WTC11 (cell line): ENCODE measurements at places on chromosomes 3 and 15. TPM values are rescaled to one million over a fixed set of nuclear protein-coding genes. Genes with fewer than 3 reads are reported as not detected.

Gene COL7A1
- 8.1 to 16.1 TPM (median 15.4 TPM) in 3 replicates for total RNA-seq

- no peak for DNase-seq
Observed at GRCh38 chr3:28651159-28651558, 302.5 kb upstream of the AZI2 start.

DNA sequence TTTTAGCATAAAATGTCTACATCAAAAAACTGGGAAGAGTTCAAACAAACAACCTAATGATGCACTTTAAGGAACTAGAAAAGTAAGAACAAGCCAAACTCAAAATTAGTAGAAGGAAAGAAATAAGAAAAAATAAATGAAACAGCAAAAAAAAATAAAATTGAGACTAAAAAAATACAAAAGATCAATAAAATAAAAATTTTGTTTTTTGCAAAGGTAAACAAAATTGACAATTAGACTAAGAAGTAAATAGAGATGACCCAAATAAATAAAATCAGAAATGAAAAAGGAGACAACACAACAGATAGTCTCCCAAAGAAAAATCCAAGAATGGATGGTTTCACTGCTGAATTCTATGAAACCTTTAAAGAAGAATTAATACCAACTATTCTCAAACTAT lies 89.6 kb upstream of the MME start:
- no peak for DNase-seq

DNA sequence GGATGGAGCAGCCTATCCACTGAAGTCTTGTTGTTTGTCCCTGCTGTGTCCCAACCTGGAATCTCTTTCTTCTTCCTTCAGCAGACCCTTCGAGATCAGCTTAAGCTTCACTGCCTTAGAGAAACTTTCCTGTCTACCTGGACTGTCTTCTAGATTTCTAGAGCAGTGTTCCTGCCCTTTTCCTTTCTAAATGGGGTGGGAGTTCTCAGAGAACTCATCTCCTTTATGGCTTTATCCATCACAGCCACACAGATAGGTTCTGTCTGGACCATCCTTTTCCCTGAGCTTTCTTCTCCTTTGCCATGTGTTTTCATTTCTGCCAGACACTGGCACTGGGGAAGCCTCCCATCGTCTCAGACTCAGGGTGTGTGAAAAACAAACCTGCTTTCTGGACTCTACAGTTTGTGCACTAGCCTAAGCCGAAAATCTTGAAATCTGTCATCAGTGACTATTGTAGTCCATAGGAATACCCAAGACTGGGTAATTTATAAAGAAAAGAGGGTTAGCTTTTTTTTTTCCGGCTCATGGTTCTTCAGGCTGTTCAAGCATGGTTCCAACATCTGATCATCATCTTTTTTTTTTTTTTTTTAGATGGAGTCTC lies 177.5 kb downstream of the PGPEP1L start:
- DNase-seq, result no peak

DNA sequence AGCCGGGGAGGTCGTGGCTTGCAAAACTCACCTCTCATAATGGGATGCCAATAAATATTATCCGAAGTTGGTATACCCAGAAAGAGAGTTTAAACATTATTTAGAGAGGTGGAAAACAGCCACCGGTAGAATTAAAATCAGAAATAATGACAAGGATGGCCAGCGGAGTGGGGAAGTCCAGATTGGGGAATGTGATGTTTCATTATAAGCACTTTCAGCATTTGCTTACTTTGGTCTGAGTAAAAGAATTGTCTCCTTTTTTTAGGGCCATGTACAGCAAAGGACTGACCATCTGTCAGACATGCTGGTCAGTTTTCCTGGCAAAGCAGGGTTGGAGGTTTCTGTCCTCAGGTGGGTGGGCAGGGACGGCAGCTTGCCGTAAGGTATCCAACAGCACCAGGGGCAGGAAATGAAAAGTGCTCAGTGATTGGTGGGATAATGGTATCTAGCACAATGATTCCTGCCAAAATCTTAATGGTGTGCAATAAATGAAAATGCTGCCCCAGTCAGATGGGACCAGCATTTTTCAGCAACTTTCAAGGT lies 24.3 kb downstream of the APBA2 start:
- DNase-seq, result no peak

- DNase-seq, result no peak
Observed at GRCh38 chr3:64081235-64081630, 57.9 kb upstream of the PSMD6 start.

DNA sequence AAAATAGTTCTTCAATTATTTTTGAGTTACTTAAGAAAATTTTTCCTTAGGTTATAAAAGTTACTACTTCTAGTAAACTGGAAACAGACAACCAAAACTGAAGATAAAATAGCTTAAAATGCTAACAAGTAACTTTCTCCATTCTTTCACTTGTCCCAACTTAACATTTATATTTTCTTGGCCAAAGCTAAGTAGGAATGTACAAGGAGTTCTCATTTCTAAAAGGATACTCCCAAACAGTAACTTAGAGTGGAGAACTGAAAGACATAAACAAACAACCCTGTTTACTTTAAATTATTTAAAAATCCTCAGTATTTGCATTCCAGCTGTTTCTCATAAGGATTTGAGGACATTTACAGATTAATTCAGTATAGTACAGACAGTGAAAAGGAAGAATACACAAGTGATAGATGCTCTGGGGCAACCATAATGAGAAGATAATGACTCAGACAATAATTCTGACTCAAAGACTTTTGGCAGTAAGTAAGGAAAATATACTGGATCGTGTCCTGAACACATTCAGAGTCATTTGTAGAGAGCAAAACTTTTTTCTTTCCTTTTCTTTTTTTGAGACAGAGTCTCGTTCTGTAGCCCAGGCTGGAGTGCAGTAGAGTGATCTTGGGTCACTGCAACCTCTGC lies 29.2 kb upstream of the ANXA2 start:
- no peak for DNase-seq
